NCI-H2227 treated with DMSO at 0.1 percent for 48 hours (cell line): ENCODE measurements at places on chromosomes 5 and 9.

GRCh38 chr9:130423272-130423671 is 21.5 kb upstream of the ASS1 start:
- DNase-seq = no peak

DNA sequence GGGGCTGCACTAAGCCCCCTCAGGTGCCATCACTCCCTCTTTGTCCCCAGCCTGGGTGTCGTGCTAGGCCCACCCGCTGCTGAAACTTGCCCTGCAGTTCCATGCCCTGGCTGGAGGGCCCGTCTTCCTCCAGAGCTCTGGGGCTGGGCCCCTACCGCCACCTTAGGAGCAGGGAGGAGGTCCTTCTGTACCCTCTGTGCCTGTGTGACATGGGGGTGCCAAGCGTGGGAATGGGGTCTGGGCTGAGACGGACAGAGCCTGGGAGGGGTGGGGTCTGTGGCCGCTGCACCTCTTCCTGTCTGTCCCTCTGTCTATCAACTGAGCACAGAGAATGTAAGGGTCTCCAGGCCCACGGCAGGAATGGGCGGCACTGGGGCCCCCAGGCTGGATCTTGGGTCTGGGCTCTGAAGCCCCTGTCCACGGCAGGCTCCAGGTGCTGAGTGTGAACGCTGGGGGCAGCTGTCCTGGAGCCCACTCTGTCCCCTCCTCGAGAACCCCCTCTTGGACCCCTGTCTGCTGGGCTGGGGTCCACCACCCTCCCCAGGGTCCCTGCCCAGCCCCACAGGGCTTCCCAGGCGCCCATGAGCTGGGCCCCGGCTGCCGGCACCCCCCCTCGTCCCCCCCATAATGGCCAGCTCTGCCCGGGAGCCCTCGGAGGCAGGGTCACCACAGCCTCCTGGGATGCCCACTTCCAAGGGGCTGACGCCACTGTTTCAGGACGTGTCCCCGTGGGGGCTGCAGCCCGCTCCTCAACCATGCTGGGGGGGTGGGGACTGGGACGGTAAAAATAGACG is 15.8 kb upstream of the NRARP start:
- no peak for DNase-seq

- no peak for DNase-seq
Observed at GRCh38 chr5:16946725-16947124, 10.6 kb upstream of the MYO10 start.

GRCh38 chr5:50564079-50564478 is 102.4 kb upstream of the PARP8 start:
- no peak for DNase-seq

GRCh38 chr9:133690081-133690561 is 48.0 kb downstream of the SARDH start:
- DNase-seq = no peak

- no peak for DNase-seq
Observed at GRCh38 chr9:35274993-35275392, 113.2 kb downstream of the UNC13B start.

GRCh38 chr9:18441261-18441660 is 32.7 kb upstream of the ADAMTSL1 start:
- DNase-seq = no peak

- no peak for DNase-seq
Observed at GRCh38 chr5:155735388-155735787, 591.6 kb upstream of the SGCD start.

- no peak for DNase-seq
Observed at GRCh38 chr9:134815435-134816214, 65.0 kb upstream of the FCN2 start.

DNA sequence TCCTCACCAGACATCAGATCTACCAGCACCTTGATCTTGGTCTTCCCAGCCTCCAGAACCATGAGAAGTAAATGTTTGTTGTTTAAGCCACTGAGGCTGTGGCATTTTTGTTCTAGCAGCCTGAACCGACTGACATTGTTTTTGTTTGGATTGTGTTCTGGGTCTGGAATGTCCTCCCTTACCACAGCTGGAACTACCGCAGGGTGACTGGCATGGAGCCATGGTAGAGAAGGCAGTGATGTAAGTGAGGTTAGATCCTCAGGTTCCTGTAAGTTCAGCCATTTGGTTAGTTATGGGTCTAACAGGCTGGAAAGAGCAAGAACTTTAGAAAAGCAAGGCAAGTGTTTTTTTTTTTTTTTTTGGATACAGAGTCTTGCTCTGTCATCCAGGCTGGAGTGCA is 209.3 kb downstream of the DAB2IP start:
- DNase-seq = no peak

- no peak for DNase-seq
Observed at GRCh38 chr5:38926121-38926520, 80.3 kb downstream of the OSMR start.
